ENCODE measurements at places on chromosomes 11 and 22.

DNA sequence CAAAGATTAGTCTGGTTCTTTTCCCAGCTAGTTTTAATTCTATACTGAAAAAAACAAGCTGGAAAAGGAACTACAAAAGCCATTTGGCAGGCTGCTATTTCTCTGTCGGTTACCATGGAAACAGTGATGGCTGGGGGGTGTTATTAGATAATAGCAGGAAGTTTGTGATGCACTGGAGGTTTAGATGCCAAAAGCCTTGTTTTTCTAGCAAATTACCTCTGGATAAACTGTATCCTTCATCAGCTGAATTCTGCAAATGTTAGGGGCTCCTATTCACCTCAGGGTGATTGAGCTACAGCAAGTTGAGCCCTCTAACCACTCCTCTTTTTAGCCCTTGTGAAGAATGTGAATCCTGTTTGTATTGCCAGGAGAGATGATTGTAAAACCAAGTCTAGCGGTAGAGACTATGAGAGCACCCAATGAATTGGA lies 25.2 kb downstream of the ALKBH3 start:
- peak; percentile 41 for DNase-seq

DNA sequence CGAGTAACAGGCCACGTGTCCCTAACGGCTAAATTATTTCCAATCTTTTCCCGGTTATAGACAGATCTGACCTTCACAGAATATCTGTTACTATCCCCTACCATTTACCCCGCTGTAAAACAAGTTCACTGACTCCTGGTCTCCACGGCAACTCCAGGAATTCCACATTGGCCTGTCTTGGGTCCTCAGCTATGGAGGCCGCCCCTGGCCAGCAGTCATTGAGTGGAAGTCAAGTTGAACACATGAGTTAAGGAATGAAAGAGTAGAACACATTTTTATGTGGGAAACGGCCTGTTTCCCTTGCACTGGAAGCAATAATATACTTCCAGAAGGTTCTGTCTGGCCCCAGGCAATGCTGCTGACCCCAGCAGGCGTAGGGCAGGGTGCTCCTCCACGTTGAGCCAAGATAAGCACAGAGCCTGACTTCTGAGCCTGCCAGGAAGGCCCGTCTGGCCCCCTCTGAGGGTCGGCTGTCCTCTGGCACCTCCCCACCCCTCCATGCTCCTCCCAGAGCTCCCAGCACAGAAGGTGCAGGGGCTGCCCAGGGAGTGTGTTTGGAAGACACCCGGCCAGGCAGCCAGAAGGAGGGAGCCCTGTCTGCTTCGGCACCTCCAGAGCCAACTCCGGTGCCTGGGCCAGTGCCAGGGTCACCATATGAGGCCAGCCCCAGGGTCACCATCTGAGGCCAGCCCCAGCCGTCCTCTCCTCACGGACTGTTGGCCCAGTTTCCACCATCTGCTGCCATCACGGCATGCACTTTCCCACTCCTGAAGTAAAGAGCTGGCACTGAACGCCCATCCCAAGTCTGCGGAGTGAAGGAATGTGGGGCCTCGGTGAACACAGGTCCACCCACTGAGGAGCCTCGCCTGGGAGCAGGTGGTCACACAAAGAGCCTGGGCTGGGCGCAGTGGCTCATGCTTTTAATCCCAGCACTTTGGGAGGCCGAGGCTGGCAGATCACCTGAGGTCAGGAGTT lies 813.2 kb downstream of the BRD1 start:
- DNase-seq: no peak

GRCh38 chr11:104127828-104128227 lies 36.1 kb downstream of the PDGFD start:
- DNase-seq: peak; percentile 37

- no peak for DNase-seq
These were observed 91.3 kb downstream of the CDKN1C start for GRCh38 chr11:2794046-2794967.

DNA sequence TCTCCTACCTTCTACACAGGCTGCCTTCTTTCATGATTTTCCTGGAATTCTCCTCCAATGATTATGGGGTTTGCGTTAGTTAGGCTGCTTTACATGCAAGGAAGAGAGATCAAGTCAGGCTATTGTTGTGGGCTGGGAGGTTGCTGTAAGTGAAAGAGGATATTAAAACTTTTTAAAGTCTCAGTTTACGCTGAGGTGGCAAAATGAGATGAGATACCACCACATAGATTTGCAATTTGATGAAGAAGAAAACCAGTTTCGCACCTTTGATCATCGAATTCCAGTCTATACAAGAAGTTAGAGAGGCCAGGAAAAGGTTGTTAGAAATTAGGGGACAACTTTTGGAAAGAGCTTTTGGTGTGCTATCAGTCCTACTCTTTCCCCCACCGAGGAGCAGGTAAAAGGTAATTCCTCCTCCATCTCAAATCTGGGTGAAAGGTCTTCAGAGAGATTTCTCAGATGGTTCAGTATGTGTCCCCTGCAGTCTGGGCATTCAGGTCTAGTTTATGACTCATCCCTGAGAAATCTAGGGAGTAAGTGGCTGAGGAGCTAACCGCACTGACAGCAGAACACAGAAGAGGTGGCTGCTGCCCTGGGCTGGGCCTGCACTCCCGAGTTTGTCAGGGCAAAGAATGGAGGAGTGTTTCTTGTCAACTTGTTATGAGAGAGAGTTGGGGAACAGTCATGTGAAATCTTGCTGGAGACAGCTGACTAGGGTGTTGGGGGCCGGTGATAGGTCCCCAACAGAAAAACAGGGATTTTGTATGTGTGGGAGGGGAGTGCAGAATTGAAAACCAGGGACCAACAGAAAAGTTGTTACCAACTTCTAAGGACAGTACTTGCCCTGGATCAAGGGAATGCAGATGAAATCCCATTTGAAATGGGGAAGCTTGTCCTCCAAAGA lies 34.7 kb downstream of the CCDC83 start:
- DNase-seq: peak; percentile 89

DNA sequence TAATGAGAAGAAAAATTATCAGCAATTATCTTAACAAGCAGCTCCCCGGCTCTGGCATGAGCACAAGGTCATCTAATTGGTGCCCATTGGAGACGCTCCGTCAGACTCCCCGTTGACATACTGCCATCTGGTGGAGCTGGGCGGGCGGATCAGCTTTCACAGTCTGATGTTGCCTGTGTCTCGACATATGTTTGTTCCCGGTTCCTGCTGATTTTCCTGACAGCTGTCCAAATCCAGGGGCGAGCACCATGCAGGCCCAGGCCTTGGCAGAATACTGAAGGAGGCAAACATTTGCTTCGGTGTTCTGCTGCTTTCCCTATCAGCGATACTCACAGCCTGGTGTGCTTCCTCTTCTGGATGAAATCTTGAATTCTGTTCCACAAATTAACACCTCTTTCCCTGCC lies 43.8 kb upstream of the BARX2 start:
- peak; percentile 77 for DNase-seq

DNA sequence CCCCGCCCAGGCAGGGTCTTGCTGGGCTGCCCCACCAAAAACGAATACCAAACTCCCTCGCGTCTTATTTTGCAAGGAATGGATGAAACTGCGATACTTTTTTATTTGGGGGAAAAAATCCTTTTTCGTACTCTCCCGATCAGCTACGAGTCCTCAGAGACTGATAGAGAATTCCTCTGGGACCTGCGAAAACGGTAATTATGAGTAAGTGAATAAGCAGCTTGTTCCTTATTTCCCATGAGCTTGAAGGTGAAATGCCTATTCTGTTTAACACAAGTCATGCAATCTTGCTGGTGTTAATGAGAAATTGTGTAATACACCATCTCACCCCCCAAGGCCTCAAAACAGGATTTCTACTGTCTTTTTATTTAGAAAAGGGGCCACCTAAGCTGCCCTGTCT lies 5.5 kb downstream of the GRK3 start:
- no peak for DNase-seq

GRCh38 chr22:20228055-20228938 lies 39.8 kb downstream of the RTN4R start:
- DNase-seq: no peak

GRCh38 chr11:110026858-110027626 lies 66.2 kb upstream of the ZC3H12C start:
- DNase-seq: no peak

DNA sequence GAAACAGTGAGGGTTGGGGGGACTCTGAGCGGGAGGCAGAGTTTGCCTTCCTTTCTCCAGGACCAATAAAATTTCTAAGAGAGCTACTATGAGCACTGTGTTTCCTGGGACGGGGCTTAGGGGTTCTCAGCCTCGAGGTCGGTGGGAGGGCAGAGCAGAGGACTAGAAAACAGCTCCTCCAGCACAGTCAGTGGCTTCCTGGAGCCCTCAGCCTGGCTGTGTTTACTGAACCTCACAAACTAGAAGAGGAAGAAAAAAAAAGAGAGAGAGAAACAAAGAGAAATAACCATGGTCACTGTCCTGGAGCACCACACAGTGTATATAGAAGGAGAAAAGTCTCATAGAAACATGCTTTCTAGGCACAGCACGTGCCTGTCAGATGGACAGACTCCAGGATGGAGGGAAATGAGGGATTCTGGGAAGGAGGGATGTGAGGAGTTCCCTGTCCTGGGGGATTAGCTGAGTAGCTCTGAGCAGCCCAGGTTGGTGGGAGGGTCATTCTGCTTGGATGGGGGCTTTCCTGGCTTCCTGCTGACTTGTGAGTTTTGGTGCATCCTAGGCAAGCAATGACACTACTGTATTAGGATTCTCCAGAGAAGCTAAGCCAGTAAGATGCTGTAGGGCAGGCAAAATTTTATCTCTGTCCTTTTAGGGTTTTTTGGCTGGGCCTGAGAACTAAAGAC lies 3.1 kb downstream of the GSTP1 start:
- no peak for DNase-seq

- DNase-seq: no peak
These were observed 321.7 kb upstream of the PLET1 start for GRCh38 chr11:112582366-112582765.

GRCh38 chr11:95503047-95503446 lies 272.0 kb upstream of the SESN3 start:
- DNase-seq: no peak

DNA sequence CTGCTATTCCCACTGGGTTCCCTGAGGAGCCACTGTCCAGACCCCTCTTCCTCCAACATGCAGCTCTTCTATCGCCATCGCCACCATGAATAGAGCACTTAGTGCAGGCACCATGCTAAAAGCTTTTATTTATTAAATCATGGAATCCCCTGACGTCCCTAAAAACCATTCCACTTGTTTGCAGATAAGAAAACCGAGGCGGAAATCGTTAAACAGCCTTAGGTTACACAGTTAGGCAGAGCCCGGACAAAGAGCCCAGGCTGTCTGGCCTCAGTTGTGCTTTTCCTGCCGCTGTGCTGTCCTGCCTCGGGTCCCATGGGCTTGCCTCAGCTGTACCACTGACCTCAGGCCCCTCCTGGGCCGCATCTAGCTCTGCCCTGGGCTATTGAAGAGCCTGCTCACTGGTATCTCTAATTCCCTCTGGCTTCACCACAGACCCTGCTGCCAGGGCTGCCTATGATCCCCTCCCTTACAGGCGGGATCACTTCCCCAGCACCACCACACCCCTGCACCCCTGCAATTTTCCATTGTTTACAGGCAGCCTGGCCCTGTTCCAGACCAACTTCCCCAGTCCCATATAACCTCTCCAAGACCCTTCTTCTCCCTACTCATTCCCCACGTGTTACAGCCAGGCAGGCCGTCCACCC lies 13.0 kb upstream of the TUB start:
- no peak for DNase-seq

DNA sequence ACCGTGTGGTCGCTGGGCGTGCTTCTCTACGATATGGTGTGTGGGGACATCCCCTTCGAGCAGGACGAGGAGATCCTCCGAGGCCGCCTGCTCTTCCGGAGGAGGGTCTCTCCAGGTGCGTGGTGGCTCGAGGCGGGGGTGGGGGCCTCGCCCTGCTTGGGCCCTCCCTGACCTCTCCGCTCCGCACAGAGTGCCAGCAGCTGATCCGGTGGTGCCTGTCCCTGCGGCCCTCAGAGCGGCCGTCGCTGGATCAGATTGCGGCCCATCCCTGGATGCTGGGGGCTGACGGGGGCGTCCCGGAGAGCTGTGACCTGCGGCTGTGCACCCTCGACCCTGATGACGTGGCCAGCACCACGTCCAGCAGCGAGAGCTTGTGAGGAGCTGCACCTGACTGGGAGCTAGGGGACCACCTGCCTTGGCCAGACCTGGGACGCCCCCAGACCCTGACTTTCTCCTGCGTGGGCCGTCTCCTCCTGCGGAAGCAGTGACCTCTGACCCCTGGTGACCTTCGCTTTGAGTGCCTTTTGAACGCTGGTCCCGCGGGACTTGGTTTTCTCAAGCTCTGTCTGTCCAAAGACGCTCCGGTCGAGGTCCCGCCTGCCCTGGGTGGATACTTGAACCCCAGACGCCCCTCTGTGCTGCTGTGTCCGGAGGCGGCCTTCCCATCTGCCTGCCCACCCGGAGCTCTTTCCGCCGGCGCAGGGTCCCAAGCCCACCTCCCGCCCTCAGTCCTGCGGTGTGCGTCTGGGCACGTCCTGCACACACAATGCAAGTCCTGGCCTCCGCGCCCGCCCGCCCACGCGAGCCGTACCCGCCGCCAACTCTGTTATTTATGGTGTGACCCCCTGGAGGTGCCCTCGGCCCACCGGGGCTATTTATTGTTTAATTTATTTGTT lies 2.4 kb downstream of the PIM3 start:
- DNase-seq: no peak

DNA sequence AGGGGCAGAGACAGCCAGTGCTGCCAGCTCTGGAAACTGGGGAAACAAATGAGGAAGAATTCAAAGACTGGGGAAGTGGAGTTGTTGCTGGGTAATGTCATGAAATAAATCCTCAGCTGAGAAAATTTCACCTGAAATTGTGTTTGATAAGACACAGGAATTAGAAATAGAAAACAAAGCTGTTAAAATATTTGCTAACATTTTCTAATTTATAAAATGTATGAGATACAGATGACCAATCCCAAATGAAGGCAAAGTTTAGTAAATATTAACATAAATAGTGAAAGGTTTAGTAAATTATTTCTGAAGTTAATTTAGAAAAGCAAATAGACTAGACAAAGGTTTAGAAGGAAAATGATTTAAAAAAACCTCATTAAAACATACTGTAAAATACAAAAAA lies at the start of gene OR56A5:
TSS of gene OR56A5 (minus strand) at position 101 of the 400 bp plus-strand sequence. CDS start at position 101, 0 bp downstream.
- no peak for DNase-seq

DNA sequence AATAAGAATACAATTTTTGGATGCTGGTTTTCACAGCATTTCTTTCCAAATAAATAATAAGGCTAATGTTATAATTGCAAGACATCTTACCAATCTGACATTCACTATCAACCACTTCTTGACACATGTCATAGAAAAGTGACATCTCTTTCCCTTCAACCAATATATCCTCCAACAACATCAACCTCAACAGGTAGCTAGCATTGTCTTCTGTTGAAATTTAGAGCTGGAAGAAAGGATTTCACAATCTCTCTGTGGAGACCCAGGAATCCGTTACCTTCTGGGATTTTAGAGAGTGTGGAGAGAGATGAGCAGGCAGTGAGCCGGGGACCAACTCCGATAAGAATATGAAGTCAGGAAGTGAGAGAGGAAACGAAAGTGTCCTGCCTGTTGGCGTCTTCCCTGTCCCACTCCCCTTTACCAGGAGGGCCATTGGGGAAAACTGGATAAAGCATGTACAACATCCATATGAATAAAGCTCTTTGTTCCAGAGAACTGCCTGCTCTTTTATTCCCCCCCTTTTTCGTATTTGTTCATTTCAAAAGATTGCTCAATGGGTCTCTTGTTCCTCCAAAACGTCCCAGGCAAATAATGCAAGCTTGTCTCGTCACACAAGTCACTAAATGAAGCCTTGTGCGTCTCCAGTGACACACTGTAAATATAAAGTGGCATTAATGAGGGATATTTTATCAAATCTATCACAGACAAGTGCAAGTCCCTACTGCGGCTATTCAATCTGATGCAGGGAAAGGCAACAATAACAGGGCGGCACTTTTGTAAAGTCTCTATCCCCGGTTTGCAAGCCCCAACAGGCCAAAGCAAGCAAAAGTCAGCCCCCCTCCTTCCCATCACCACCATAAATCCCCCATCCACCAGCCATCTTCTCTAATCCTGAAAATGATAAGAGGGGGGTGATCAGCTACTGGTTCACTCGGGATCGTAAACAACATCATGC lies 3.4 kb downstream of the CADM1 start:
- DNase-seq: no peak

All from EH (cell line).